ENCODE measurements at places on chromosomes 7 and 10. TPM values are rescaled to one million over a fixed set of nuclear protein-coding genes. Genes with fewer than 3 reads are reported as not detected.

GRCh38 chr7:129739427-129739826 lies 127.9 kb downstream of the NRF1 start:
- DNase-seq = no peak
- no peak overlapping the region for H3K4me3 ChIP-seq
- H3K27ac ChIP-seq = no peak overlapping the region

- no peak for DNase-seq
- H3K4me3 ChIP-seq = no peak overlapping the region
- no peak overlapping the region for H3K27ac ChIP-seq
- no peaks in the 10 kb centered on the region for H3K4me1 ChIP-seq
- H3K36me3 ChIP-seq = no peaks in the 10 kb centered on the region
- H3K27me3 ChIP-seq = no peaks in the 10 kb centered on the region
These were observed 366.5 kb upstream of the KLF6 start for GRCh38 chr10:4151466-4151865.

GRCh38 chr7:130982651-130983050 lies 248.6 kb upstream of the KLF14 start:
- no peak overlapping the region for H3K4me3 ChIP-seq
- H3K4me1 ChIP-seq = peaks cover 7% of the 10 kb centered on the region
- no peak overlapping the region for H3K27ac ChIP-seq
- no peaks in the 10 kb centered on the region for H3K36me3 ChIP-seq
- no peak for DNase-seq

DNA sequence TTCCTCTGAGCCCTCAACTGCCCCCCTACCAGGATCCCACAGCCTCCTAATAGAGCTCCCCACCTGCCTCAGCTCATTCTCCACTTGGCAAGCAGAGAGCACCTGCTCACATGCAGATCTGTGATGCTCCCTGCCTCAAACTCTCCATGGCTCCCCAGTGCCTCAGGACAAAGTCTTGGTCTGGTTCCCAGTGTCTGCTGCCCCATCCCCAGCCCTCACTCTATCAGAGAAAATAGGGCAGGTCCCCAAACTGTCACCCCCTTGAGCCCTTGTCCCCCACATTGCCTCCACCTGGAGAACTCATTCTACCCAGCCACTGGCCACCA lies 20.8 kb upstream of the ELN start:
- H3K27ac ChIP-seq = no peak overlapping the region
- no peaks in the 10 kb centered on the region for H3K36me3 ChIP-seq
- no peaks in the 10 kb centered on the region for H3K4me1 ChIP-seq
- H3K27me3 ChIP-seq = peaks cover 9% of the 10 kb centered on the region
- no peak for DNase-seq
- no peak overlapping the region for H3K4me3 ChIP-seq

GRCh38 chr7:106659166-106659962 lies 1.6 kb downstream of the CCDC71L start:
- peak overlapping the region; percentile 88 for H3K4me3 ChIP-seq
- no peak for DNase-seq
- peaks cover 3% of the 10 kb centered on the region for H3K4me1 ChIP-seq
- H3K36me3 ChIP-seq = no peaks in the 10 kb centered on the region
- no peaks in the 10 kb centered on the region for H3K27me3 ChIP-seq
- H3K27ac ChIP-seq = peak overlapping the region; percentile 66

DNA sequence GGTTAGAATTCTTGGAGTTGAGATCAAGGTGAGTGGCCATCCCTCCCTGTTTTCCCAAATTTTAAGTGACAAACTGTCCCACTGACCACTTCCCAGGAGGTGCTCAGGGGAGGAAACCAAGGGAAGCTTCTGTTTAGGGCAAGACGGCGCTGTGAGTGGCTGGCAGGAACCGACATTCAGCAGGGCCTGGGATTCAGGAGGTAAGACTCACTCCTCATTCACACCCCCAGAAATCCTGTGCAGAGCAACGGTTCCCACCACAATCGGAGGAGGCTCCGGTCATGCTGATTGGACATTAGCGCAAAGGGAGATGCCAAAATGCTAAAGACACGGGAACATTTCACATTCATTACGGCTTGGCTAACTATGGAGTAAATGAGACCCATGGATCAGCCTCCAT lies 200.9 kb downstream of the GRID1 start:
- DNase-seq = no peak
- no peaks in the 10 kb centered on the region for H3K36me3 ChIP-seq
- H3K27me3 ChIP-seq = no peaks in the 10 kb centered on the region

GRCh38 chr7:55501611-55502010 lies 70.7 kb downstream of the VOPP1 start:
- peaks cover 6% of the 10 kb centered on the region for H3K4me1 ChIP-seq
- no peaks in the 10 kb centered on the region for H3K27me3 ChIP-seq
- H3K36me3 ChIP-seq = no peaks in the 10 kb centered on the region
- no peak overlapping the region for H3K27ac ChIP-seq

GRCh38 chr10:43282881-43283280 lies 16.0 kb upstream of the RASGEF1A start:
- no peaks in the 10 kb centered on the region for H3K36me3 ChIP-seq
- no peak for DNase-seq
- H3K27me3 ChIP-seq = no peaks in the 10 kb centered on the region
- H3K4me1 ChIP-seq = no peaks in the 10 kb centered on the region

DNA sequence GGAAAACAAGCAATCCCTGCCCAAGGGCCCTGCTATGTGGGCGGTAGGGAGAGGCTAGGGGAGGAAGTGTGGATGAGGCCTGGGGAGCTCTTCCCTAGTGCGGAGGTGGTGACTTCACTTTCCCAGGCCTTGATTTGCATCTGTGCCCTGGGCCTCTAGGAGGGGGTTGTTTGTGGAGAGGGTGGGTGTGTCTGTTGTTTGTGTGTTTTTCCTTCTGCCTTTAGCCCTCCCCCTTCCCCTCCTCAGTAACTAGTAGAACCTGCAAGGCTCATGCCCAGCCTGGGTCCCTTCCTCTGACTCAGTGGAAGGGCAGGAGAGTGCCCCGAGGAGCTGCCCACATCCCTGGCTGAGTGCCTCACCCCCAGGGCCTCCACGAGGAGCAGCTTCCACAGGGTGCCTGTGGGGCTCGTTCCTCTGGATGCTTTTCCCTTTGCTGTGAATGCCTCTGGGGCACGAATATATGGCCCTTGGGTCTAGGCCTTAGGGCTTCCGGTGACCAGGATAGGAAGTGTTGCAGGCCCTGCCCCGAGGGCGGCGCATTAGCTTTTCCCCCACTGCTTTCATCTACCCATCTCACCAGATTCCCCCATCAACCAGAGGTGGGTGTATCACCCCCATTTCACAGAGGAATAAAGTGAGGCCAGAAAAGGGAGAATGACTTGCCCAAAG lies 89.4 kb upstream of the DUSP5 start:
- no peak overlapping the region for H3K27ac ChIP-seq
- H3K27me3 ChIP-seq = no peaks in the 10 kb centered on the region
- peak; percentile 47 for DNase-seq
- no peaks in the 10 kb centered on the region for H3K36me3 ChIP-seq

DNA sequence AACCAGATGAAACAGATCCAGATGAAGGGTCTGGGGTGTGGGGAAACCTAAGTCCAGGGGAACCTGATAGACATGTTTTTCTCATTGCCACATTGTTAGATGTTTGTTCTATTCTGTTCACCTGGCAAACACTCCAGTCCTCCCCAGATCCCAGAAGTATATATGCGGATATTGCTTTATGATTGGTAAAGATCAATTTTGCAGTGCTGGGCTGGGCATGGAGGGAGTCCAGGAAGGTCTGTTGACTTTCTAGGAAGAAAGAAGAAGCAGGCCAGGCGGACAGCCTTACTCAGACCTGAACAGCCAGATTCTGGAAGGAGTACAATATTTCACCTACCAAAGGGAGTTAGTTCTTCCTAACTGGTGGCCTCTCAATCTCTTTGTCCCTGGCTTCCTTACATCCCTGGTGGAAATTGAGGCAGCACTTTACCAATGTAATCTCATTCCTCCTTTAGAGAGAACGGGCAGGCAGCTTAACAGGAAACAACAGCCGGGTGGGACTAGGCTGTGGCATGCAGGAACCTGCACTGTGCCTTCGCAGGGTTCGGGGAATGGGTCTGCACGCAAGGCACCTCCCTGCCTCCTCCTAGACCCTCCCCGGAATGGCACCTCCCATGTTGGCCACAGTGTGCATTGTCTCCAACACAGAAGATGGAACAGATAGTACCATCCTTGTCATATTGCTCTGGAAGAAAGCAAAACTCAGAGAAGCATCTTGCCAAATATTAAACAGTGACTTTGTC lies 930 bp downstream of the GIMAP6 start:
- H3K27ac ChIP-seq = no peak overlapping the region
- no peaks in the 10 kb centered on the region for H3K4me1 ChIP-seq
- DNase-seq = no peak
- no peak overlapping the region for H3K4me3 ChIP-seq
- no peaks in the 10 kb centered on the region for H3K36me3 ChIP-seq

- DNase-seq = no peak
- peaks cover 2% of the 10 kb centered on the region for H3K36me3 ChIP-seq
- no peaks in the 10 kb centered on the region for H3K27me3 ChIP-seq
- H3K27ac ChIP-seq = no peak overlapping the region
- no peaks in the 10 kb centered on the region for H3K4me1 ChIP-seq
These were observed 31.9 kb downstream of the SCRN1 start for GRCh38 chr7:29957521-29958310.

DNA sequence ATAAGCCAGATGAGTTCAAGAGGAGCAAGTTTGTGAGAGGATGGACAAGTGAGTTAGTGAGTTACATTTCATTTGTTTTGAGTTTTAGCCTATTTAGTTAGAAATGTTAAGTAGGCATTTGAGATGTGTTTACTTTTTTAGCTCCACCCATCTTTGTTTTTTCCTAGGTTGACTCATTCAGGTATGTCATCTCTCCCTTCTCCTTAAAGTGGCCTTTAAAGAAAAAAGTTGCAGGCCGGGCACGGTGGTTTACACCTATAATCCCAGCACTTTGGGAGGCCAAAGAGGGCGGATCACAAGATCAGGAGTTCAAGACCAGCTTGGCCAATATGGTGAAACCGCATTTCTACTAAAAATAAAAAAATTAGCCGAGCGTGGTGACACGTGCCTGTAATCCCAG lies 71.2 kb downstream of the BMPR1A start:
- H3K4me3 ChIP-seq = no peak overlapping the region
- H3K4me1 ChIP-seq = no peaks in the 10 kb centered on the region
- no peak for DNase-seq
- no peaks in the 10 kb centered on the region for H3K27me3 ChIP-seq

- H3K27ac ChIP-seq = peak overlapping the region; percentile 97
- H3K36me3 ChIP-seq = no peaks in the 10 kb centered on the region
- peak overlapping the region; percentile 58 for H3K4me3 ChIP-seq
- H3K27me3 ChIP-seq = no peaks in the 10 kb centered on the region
- peaks cover 13% of the 10 kb centered on the region for H3K4me1 ChIP-seq
These were observed 1.3 kb downstream of the KAZALD1 start for GRCh38 chr10:101063050-101063525.

DNA sequence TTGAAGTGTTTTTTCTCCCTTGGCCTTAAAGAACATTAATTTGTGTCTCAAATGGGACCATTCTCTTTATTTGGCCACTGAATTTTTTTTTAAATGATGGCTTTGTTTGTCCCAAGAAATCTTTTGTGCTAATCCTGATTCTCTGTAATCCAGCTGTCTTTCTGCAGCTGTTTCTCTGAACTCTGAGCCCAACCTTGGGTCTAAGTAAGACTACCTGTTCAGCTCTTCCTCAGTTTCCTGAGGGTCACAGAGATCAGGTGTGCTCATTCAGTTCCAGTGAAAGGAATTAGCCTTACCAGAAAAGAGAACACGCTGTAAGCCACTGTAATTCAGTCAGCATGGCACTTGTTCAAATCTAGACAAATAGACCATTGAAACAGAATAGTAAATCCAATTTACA lies 94.2 kb downstream of the ANKIB1 start:
- H3K4me1 ChIP-seq = no peaks in the 10 kb centered on the region
- H3K27ac ChIP-seq = no peak overlapping the region

GRCh38 chr10:12777840-12778585 lies 223.5 kb downstream of the CCDC3 start:
- no peak overlapping the region for H3K4me3 ChIP-seq
- H3K4me1 ChIP-seq = no peaks in the 10 kb centered on the region
- no peak overlapping the region for H3K27ac ChIP-seq
- no peaks in the 10 kb centered on the region for H3K36me3 ChIP-seq

- no peaks in the 10 kb centered on the region for H3K4me1 ChIP-seq
- H3K27me3 ChIP-seq = no peaks in the 10 kb centered on the region
- H3K4me3 ChIP-seq = no peak overlapping the region
- no peak for DNase-seq
- H3K27ac ChIP-seq = no peak overlapping the region
These were observed 35.5 kb upstream of the WAPL start for GRCh38 chr10:86556933-86557649.

DNA sequence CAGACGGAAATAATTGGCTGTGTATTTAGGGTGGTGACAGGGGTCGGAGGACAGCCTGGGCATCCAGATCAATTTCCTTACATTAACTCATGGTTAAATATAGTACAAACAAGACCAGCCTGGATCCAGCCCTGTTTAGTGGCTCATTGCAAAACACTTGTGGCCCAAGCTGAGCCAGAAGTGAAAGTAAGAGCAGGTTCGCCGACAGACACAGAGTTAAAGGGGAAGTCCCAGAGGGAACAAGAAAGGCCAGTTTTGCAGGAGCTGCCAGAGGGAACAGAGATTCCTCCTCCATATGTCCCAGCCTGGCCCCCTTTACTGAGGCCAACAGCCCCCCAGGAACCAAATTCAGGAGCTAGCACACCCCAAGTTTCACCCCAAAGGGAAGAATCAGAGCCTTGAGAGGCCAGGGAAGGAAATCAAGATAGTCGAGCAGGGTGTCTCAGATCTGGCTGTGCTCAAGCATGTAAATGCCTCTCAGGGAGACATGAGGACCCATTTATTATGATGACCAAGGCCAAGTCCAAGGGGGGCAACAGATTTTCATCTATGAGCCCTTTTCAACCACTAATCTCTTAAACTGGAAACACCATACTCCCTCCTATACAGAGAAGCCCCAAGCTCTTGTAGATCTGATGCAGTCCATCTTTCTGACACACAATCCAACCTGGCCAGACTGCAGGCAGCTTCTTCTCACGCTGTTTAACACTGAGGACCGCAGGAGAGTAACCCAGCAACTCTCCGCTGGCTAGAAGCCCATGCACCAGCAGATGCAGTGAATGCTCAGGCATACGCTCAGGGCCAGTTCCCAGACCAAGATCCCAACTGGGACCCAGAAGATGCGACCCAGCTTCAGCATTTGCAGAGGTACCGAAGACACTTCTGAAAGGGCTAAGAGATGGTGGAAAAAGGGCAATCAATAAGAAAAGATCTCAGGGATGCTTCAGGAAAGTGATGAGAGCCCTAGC lies 15.9 kb upstream of the ADCK2 start:
- no peaks in the 10 kb centered on the region for H3K36me3 ChIP-seq
- H3K4me3 ChIP-seq = peak overlapping the region; percentile 34
- peaks cover 3% of the 10 kb centered on the region for H3K4me1 ChIP-seq

GRCh38 chr7:151924508-151924907 lies 31.7 kb upstream of the GALNTL5 start:
- H3K4me3 ChIP-seq = no peak overlapping the region
- no peaks in the 10 kb centered on the region for H3K36me3 ChIP-seq
- no peak for DNase-seq

The ZNF804B gene
- total RNA-seq = not detected

The AS3MT gene
- 8.1 TPM for total RNA-seq

The SLC13A1 gene
- not detected for total RNA-seq

The PNLIP gene
- total RNA-seq = not detected

The BMS1 gene
- 13.9 TPM for total RNA-seq

The NPY gene
- not detected for total RNA-seq

The WDFY4 gene
- total RNA-seq = 0.66 TPM

The RPEL1 gene
- 0.17 TPM for total RNA-seq
